ENCODE measurements at places on chromosomes 4 and X.
A peak's percentile ranks its signal among the peaks of the same experiment; 100 is the strongest.

GRCh38 chr4:101274888-101275752, 72.2 kb downstream of the PPP3CA start:
- DNase-seq = no peak

DNA sequence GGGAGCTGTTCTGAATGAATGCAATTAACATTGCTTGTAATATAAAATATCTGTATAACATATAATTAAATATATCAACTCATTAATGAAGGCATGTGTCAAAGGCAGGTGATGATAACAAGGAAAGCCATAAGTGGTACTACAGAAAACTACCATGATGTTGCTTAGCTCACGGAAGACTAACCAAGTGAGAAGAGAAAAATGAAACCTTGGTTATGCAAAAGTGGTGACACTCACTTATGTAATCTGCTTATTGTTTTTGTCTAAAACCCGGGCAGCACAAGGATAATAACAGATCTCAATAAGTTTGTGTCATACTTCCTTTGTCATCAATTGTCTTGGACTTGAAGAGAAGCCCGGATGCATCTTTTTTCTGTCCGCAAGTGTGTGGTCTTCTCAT, 156.4 kb downstream of the HS6ST2 start:
- DNase-seq = no peak

DNA sequence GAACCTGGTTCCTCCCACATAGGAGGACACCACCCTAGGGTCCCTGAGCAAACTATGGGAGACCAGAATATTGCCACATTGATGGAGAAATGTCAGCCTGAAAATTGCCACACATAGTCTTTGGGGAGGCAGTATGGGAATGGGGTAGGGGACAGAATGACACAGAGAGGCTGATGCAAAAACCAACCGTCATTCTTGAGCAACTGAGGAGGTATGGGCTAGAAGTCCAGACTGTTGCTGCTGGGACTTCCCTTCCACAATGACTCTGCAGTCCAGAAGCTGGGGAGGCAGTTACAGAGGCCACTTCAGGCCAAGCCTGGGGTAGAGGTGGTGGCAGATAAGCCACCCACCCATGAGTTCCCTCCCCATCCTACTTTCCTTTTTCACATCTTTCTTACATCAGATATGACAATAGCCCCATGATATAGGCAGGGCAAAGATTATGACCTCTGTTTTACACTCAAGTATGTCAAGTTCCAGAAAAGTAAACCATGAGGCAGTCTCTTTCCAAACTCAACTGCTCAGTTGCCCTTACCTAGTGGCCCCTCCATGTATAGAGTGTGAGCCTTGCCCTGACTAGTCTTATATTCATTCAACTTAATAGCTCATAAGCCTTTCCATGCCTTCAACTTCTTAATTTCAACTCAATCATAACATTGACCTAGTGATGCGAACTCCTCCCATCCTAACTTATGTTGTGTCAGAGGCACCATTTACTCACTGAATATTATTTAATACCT, 41.7 kb downstream of the VSIG4 start:
- DNase-seq = no peak

GRCh38 chr4:95857761-95858160, 17.9 kb downstream of the PDHA2 start:
- no peak for DNase-seq

GRCh38 chr4:110211007-110211769, 12.8 kb upstream of the ELOVL6 start:
- peak; percentile 41 for DNase-seq

GRCh38 chr4:36024901-36025660, 219.2 kb downstream of the ARAP2 start:
- DNase-seq = no peak

DNA sequence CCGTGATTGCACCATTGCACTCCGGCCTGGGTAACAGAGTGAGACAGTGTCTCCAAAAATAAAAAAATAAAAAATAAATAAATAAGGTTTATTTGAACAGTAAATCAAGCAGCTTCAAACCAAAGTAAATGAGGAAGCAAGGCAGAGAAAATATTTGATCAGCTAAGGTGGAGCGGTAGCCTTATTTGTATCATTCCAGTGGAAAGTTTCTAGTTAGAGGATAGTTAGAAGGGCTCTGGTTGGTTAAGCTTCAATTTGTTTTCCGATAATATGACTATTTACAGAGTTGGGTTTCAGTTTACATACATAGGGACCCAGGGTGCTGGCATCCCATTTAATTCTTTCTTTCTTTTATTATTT, 21.8 kb upstream of the OPHN1 start:
- DNase-seq = no peak

- no peak for DNase-seq
Observed at GRCh38 chr4:145533961-145534360, 52.3 kb downstream of the SMAD1 start.

- no peak for DNase-seq
Observed at GRCh38 chrX:46354481-46354880, 190.7 kb downstream of the ZNF674 start.

GRCh38 chrX:87679849-87680248, 162.2 kb downstream of the KLHL4 start:
- DNase-seq = no peak

GRCh38 chrX:24761306-24761705, 67.6 kb downstream of the POLA1 start:
- DNase-seq = no peak

DNA sequence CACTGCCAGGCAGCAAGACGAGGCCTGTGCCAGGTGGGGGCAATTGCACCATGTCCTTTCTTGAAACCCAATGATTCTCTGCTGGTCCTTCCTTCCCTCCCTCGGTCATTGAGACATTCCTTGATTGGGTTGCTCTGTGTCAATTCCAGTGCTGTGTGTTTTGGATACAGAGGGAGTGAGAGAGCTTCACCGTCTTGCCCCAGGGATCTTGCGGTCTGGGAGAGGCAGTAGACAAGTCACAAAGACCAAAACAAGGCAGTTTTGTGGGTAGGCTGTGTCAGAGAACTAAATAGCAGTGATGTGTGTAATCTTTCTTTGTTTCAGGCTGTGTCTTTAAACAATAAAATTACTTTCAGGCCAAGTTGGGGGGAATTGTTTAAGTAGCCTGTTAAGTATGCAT, 38.8 kb upstream of the TADA2B start:
- no peak for DNase-seq

DNA sequence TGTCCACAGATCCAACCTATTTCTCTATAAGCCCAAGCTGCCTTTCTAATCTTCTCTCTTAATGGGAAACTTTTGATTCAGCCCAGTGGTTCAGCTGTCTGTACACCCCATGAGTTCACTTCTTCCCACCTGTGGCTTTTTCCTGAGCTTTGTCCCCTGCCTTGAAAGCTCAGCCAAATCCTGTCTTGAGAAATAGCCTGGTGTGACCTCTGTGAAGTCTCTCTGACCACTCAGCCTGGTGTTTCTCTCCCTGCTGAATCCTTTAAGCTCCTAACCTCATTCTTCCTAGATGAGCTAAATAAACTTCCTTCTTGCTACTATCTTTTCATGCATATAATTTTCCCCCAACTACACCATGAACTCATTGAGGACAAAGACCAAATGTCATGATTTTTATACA, 15.2 kb upstream of the HERC5 start:
- no peak for DNase-seq

- no peak for DNase-seq
Observed at GRCh38 chr4:28842271-28842670, 1877.9 kb upstream of the PCDH7 start.

DNA sequence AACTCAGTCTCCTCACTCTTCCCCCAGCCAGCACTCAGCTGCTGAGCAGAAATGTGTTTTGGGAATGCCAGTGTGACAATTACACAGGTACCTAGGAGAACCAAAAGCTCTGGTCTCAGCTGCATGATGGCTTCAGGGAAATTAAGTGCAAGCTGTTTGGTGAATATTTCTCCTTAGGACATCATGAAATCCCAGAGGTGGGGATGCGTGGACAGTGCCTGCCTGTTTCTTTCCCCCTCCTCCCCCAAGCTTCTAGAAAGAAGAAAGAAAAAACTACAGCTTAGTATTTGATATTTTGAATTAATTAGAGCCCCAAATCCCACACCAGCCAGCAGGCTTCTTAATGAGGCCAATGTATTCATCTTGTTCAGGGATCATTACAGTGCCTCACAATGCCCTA, 243.0 kb downstream of the IDS start:
- DNase-seq = no peak

DNA sequence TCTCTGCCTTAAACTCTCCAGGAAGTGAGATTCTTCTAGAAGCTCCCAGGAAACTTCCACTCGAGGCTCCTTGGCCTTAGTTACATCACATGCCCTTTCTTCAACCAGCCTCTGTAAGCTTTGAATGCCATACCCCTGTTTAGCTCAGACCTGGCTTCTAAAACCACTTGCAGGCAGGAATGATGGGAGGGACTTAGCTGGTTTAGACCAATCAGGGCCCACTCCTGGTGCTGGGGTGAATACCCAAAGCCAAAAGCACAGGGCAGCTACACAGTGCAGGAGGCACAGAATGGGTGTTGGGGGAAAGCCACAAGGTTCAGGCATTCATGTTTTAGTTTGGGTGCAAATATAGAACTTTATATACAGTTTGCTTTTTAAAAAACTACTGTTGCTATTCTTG, 296.2 kb downstream of the FRMPD4 start:
- DNase-seq = no peak

GRCh38 chrX:13257223-13258051, 62.4 kb downstream of the ATXN3L start:
- no peak for DNase-seq

- no peak for DNase-seq
Observed at GRCh38 chr4:144748814-144749555, 103.0 kb downstream of the HHIP start.

- no peak for DNase-seq
Observed at GRCh38 chr4:103499094-103499493, 220.7 kb downstream of the TACR3 start.

- no peak for DNase-seq
Observed at GRCh38 chrX:124421898-124422655, 75.7 kb downstream of the SH2D1A start.

DNA sequence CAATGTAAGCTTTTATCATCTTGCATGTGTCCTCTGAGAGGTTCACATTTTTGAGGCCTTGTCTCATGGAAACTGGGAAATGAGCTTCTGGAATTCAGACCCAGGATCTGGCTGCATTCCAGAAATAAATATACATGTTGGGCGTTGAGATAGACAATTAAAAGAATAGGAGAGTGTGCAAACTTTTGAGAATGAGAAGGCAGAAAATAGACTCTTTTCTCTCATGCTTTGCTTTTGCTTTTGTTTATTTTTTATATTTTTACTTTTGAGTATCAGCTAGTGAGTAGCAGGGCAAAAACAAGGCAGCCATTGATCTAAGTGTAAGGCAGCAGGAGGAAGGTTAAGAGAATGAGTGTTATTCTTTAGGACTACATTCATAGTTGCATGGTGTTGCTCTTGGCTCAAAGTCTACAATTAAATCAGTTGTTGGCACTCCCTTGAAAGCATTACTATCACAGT, 12.4 kb downstream of the SHROOM3 start:
- DNase-seq = no peak

GRCh38 chr4:140808256-140808655, 52.1 kb upstream of the TBC1D9 start:
- no peak for DNase-seq

DNA sequence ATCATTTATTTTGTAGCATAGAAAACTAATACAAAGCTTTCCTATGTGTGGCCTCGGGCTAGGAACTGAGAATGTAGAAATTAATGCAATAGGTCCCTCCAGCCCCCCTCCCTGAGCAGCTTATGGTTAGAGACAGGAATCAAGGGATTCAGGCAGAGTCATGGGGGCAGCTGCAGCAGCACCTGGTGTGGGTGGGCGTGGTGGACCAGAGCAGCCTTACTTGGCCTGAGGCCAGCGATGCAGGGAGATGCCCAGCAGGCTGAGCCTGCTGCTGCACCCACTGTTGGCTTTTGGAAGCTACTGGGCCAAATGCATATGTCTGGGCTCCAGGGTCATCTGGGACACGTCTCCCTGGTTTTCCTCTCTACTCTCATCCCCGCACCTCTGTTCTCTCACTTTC, 74.0 kb downstream of the STK32B start:
- DNase-seq = no peak

- no peak for DNase-seq
Observed at GRCh38 chr4:184812651-184813181, 13.1 kb downstream of the ACSL1 start.

GRCh38 chr4:11620861-11621260, 192.2 kb upstream of the HS3ST1 start:
- no peak for DNase-seq

DNA sequence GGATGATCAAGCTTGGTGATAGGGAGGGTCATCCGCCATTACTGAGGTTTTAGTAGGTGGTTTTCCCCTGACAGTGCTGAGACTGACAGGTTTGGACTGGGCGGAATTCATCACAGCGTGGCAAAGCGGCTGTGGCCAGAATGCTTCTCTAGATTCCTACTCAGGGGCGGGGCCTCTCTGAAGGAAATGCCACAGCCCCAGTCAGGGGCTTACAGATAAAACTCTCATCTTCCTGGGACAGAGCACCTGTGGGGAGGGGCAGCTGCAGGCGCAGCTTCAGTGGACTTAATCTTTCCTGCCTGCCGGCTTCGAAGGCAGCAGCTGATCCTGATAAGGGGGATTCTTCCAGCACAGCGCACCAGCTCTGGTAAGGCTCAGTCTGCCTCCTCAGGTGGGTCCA, 316.7 kb downstream of the RPA4 start:
- DNase-seq = no peak

- no peak for DNase-seq
Observed at GRCh38 chr4:23686169-23686897, 203.5 kb downstream of the PPARGC1A start.

DNA sequence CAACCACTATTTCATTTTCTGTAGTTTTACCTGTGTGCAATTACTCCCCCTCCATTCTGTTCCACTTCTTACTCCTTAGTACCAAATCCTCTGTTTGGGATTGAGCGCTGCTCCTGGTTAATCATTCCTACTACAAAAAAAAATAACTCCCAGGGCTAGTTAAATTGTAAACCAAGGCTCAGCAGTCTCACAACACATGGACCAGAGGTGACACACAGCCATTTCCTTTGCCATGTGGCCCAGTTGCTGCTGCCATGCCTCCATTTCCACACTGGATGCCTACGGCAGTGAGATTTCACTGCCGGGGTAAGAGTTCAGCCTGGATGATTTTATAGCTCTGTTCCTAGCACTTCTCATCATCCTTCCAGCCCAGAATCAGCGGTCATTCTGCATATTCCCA, 107.2 kb downstream of the AKAP4 start:
- DNase-seq = no peak

- peak; percentile 67 for DNase-seq
Observed at GRCh38 chr4:7295197-7295910, 103.0 kb downstream of the SORCS2 start.

GRCh38 chrX:113747274-113747973, 836.5 kb upstream of the HTR2C start:
- no peak for DNase-seq

GRCh38 chr4:153465615-153466080, 512 bp upstream of the TMEM131L start:
- DNase-seq = peak; percentile 55

DNA sequence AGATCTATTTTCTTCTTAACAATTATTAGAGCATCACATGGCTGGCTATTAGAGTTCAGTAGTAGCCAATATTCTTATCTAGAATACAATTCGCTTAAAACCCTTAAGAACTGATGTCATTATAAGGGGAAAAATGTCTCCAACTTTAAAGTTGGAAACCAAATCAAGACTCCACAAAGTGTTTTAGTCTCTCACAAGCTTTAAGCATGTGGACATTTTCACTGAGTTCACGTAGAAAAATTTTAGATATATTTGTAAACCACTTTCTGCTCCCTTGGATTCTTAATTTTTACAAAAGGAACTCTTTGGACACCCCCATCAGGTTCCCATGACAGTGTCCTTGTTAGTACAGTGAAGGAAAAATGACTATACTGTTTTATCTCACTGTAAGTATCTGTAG, 123.9 kb upstream of the NAP1L5 start:
- peak; percentile 20 for DNase-seq

Measured in NCI-H1092 treated with DMSO at 0.1 percent for 48 hours (cell line).